Dermis blood vessel endothelial cell (primary cell): ENCODE measurements at places on chromosomes 5 and 9. TPM values are rescaled to one million over a fixed set of nuclear protein-coding genes. Genes with fewer than 3 reads are reported as not detected.
A peak's percentile ranks its signal among the peaks of the same experiment; 100 is the strongest.

DNA sequence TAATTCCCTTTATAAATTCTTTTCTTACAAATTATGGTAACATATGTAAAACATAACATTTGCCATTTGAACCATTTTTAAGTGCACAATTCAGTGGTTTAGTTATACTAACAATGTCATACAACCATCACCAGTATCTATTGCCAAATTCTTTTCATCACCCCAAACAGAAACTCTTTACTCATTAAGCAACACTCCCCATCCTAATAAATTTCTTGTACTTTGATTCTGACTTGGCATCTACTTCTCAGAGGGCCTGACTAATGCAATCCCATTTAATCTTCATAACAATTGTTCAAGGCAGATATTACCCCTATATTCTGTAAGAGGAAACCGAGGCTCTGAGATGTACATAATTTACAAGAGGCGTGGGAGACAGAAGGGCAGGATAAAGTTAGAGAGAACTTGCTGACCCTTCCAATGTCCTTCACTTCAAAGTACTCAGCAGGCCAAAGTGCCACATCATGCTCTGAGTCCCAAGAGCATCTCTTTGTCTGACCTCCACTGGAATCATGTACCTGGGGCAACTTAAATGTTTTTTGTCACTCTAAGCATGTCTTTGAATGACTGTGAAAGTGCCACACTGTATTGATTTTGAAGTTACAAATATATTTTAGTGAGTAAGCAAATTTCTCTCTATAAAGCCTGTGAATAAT lies 255.3 kb downstream of the KIF4B start:
- DNase-seq = no peak

ZDHHC11 gene
- 0.33 and 1.7 TPM in 2 replicates for total RNA-seq

SGCD gene
- 0.51 and 0.84 TPM in 2 replicates for total RNA-seq

- peak; percentile 11 for DNase-seq
Observed at GRCh38 chr5:108820983-108821382, 73.3 kb downstream of the FER start.

ESM1 gene
- 54.5 and 70.8 TPM in 2 replicates for total RNA-seq

- DNase-seq = no peak
Observed at GRCh38 chr9:81372628-81373191, 316.6 kb downstream of the TLE1 start.

DNA sequence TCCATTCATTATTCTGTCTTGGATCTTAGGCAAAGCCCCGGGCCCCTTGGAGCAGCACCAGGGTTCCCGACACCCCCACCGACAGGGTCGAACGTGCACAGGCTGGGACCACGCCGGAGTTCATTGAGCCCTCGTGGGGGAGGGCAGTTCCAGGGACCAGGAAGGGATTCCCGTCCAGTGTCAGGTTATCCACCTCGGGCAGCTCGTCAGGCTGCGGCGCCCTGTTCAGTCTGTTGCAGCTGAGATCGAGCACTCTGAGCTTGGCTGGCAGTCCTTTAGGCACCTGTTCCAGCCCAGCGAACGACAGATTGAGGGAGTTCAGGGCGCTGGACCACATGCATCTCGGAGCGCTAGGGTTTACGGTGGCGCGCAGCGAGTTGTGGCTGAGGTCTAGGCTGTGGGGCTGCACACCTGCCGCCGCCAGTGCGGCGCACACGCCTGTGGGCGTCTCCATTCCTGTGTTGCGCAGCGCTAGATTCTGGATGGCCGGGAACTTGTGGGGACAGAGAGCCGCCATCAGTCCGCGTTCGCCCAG lies 1.1 kb downstream of the CD14 start:
- no peak for DNase-seq

WDR31 gene
- 0.17 and 0.37 TPM in 2 replicates for total RNA-seq

DNA sequence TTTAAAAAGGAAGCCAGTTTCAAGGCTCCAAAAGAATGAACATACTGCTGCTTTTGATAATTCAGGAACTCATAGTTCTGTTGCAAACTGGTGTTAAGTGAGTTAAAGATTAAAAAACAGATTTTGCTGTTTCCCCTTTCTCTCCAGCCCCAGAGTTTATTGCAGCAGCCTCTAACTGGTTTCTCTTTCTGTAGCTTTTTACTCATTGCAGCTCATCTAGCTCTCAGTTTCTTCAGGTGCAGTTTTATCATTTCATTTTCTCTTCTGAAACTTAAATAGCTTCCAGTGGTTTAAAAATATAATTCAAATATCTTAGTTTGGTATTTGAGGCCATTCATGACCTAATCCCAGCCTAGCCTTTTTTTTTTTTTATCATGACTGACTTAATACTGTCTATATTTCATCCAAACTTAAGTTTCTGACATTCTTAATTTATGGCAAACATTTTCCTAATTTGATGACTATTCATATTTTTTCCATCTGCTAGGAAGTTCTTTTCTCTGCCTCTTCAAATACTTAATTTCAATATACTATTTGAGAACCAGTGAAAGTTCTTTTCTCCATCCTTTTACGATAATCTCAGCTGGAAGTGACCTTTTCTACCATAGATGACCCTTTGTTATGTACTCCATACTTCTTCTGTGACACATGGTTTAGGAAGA lies 252.7 kb upstream of the GRIA1 start:
- no peak for DNase-seq

TMEM252 gene
- total RNA-seq = 0.51 TPM in 1 of 2 replicates, not detected in the other
